ENCODE measurements at places on chromosomes 4 and X.

GRCh38 chrX:153800746-153801145 is 6.3 kb downstream of the SSR4 start:
- DNase-seq: no peak

GRCh38 chrX:53587795-53588420 is 98.6 kb downstream of the HUWE1 start:
- DNase-seq: no peak

- DNase-seq: no peak
Measured at GRCh38 chr4:162274354-162274753, 110.6 kb upstream of the FSTL5 start.

- no peak for DNase-seq
Measured at GRCh38 chr4:158056689-158057245, 116.1 kb downstream of the GASK1B start.

DNA sequence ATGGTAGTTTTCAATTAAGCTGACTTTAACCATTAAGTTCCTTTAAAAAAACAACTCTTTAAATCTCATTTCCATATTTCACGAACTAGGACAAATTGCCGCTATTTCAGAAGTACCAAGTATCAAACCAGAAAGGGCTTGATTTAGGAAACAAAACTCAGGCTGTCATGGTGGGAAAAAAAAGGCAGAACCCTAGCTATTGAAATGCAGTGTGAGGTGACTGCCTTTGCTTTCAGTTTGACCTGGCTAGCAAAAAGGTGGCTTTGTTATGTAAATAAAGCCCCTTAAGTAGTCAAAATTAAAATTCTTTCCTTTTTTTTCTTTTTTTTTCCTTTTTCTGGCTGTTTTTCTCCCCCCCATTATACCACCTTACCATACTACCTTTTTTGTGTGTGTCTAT is 40.6 kb upstream of the CYP2U1 start:
- no peak for DNase-seq

DNA sequence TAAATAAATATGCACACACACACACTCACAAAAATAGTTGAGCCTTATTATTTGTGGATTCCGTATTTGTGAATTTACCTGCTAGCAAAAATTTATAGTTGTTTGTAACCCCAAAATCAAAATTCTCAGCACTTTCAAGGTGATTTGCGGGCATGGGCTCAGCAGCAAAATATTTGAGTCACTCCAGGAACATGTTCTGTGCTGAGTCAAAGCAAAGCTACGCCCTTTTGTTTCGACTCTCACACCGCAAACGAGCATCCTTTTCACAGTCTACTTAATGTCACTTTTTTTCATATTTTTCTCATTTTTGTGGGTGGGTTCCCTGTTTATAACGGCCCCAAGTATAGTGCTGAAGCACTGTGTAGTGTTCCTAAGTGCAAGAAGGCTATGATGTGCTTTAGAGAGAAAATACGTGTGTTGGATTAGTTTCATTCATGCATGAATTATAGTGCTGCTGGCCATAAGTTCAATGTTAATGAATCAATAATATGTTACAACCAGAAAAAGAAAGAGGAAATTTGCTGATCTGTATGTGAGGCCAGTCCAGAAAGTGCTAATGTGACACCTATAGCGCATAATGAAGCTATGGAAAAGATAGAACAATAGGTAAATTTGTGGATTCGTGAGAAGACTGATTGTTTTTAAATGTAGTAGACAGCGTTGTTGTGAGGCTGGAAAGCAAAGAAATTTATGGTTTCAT is 723.2 kb upstream of the AGA start:
- no peak for DNase-seq

GRCh38 chr4:29079260-29079659 is 1640.9 kb upstream of the PCDH7 start:
- no peak for DNase-seq

DNA sequence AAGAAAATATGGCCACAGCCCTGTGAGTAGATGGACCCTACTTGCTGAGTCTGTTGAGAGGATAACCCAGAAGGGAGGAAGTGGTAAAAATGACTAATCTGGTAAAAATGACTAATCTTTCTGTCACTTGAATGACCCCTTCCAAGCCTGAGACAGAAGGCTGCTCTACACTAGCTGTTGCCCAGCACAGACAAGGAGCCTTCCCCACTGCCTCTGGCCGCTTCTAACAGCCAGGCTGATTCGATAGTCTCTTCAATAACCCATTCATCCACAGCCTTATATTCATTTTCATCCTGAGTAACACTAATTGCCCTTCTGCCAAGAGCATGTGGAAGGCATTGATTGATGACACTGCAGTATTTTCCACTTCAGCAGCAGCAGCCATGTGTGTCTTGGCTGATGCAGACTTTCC is 18.4 kb downstream of the MAGEB17 start:
- DNase-seq: peak; percentile 67

- no peak for DNase-seq
Measured at GRCh38 chr4:113692809-113693411, 68.6 kb downstream of the CAMK2D start.

GRCh38 chr4:83569429-83569828 is 33.5 kb downstream of the GPAT3 start:
- no peak for DNase-seq

- DNase-seq: no peak
Measured at GRCh38 chr4:132982151-132982550, 166.9 kb upstream of the PCDH10 start.

GRCh38 chr4:137998666-137999429 is 243.3 kb downstream of the SLC7A11 start:
- no peak for DNase-seq

GRCh38 chrX:123732670-123733363 is at the start of gene THOC2:
Gene THOC2, minus strand, starts transcription at chrX:123733052. Its CDS starts 30 bp downstream, at chrX:123733022.
- DNase-seq: peak; percentile 81

- no peak for DNase-seq
Measured at GRCh38 chr4:173857828-173858227, 327.8 kb upstream of the HAND2 start.

GRCh38 chrX:106698693-106699092 is 27.8 kb upstream of the RNF128 start:
- no peak for DNase-seq

DNA sequence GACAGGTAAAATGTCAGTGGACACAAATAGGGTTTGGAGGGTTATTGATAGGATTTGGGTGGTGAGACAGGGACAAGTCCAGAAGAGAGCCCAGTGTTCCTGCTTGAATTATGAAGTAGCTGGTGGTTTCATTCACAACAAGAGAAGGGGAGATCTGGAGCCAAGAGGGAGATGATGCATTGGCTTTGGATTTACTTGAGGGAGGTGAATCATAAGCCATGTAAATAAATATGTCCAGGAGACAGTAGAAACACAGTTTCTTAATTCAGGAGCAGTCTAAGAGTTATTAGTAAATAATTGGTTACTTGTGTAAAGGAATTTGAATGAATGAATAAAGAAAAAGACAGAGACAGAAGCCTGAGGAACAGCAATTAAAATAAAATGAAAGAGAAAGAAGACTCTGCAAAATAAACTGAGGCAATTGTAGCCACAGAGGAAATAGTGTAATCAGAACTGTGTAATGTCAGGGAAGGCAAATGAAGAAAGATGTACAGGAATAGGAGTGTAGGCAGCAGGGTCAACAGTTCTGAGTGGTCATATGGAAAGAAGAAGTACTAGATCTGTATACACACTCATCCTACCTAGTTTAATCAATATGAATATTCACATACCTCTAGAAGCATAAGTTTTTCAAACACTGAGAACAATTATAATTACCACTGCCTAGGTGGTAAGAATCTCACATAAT is 50.2 kb upstream of the CXCL8 start:
- DNase-seq: no peak

- no peak for DNase-seq
Measured at GRCh38 chr4:1300466-1301455, 11.1 kb downstream of the MAEA start.

- DNase-seq: no peak
Measured at GRCh38 chr4:35516102-35516501, 728.2 kb downstream of the ARAP2 start.

DNA sequence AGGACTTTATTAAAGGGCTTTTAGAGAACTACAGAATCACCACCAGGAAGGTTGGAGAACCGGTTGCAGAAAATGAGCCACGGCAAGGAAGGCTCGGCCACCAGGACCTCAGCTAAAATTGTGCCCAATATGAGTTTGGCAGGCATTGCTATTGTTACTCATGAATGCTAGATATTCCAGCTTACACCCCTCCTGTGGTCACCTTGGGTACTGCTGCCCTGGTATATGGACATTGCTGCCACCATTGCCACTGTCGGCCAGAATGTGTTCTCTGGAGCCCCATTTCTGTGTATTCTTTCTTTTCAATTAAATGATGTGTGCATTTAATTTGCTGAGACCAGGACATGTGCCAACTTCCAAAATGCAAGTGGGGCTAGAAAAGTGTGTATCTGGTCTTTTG is 626.7 kb upstream of the BOD1L1 start:
- peak; percentile 7 for DNase-seq

DNA sequence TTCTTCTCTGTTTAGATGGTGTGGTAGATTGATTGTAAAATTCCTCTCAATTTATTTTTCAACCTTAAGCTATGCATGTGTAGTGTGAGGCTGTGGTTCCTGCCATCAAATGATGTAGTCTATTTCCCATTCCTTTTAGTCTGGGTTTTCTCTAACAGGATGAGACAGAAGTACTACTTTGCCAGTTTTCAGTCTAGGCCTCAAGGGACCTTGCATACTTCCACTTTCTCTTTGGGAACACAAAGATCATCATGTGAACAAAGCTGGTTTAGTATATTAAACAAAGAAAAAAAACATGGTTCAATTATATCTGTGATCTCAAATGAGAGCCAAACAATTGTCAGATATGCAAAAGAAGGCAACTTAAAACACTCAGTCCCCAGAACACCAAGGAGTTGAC is 1284.0 kb downstream of the RAPGEF2 start:
- DNase-seq: no peak

- DNase-seq: no peak
Measured at GRCh38 chrX:9884031-9884779, 83.0 kb upstream of the CLDN34 start.

GRCh38 chrX:153491351-153491914 is 3.3 kb upstream of the BGN start:
- no peak for DNase-seq

DNA sequence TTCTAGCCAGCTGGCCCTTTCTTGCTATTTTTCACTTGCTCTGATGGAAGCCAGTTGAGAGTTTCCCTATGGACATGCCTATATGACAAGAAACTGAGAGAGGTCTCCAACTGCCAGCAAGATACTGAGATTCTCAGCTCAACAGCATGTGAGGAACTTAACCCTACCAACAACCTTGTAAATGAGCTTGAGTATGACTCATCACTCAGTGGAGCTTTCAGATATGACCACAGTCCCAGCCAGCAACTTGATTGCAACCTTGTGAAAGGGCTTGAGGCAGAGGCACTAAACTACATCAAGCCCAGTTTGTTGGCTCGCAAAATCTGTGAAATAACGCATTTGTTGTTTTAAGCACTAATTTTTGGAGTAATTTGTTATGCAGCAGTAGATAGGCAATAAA is 175.8 kb downstream of the COMMD8 start:
- no peak for DNase-seq

- DNase-seq: no peak
Measured at GRCh38 chr4:87839592-87839946, 6.8 kb downstream of the MEPE start.

DNA sequence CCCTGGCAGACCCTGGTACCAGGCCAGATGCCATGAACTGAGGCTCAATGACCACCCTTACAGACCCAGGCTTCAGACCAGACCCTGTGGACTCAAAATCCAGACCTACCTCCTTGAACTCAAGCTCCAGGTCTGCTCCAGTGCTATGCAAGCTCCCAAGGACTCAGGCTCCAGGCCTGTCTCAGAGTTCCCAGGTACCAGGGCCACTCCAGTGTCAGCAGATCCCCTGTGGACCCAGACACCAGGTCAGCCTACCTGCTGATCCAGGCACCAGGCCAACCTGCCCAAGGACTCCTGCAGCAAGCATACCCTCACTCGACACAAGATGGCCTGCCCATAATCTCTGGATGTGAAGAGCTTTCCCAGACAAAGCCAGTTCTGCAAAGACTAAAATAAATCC is 44.7 kb upstream of the MAGED4 start:
- DNase-seq: no peak
